Activated CD4-positive, alpha-beta T cell treated with anti-CD3 and anti-CD28 coated beads, Interleukin-2, amount 10 ng/mL, durations not matched to agents 24 days and 14 days (primary cell): ENCODE measurements at places on chromosomes 12 and 14.

DNA sequence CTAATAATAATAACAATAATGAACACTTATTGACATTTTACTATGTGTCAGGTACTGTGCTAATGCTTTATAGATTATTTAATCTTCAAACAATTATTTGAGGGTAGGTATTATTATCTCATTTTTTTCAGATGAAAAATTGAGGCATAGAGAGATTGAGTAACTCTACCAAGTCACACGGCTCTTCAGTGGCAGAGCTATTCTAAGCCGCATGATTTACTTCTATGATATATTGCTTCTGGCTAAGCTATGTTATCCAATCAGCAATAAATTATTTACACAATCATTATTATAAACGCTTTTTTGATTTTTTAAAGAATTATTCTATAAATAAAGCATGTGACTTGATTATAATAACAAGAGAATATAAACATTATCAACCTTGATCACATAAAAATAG, 80.0 kb downstream of the TMEM30B start:
- H3K4me1 ChIP-seq: no peaks in the 10 kb centered on the region
- no peak overlapping the region for H3K4me3 ChIP-seq
- no peak for DNase-seq
- peaks cover 45% of the 10 kb centered on the region for H3K27me3 ChIP-seq

DNA sequence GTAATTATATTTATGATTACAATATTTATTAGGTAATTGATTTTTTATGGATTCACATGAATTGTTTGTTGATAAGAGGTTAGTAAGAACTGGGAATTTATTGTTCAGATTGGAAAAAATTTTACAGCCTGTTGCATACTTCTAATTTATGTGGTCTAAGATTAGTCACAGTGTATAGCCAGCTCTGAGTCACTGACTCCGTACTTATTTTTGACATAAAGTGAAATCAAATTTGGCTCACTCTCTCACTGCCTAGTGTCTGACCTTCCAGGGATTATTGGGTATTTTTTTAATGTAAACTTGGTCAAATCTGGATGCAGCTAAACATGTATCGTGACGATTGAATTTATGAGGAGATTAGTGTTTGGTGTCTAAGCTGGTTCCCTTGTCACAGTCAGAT, 109.3 kb downstream of the PTPRQ start:
- no peaks in the 10 kb centered on the region for H3K27me3 ChIP-seq
- no peak overlapping the region for H3K27ac ChIP-seq
- no peaks in the 10 kb centered on the region for H3K36me3 ChIP-seq
- H3K4me3 ChIP-seq: no peak overlapping the region
- H3K4me1 ChIP-seq: no peaks in the 10 kb centered on the region
- DNase-seq: no peak

GRCh38 chr14:69876221-69876847, 2.9 kb upstream of the SMOC1 start:
- H3K27me3 ChIP-seq: peaks cover 42% of the 10 kb centered on the region
- H3K36me3 ChIP-seq: no peaks in the 10 kb centered on the region
- no peak for DNase-seq
- H3K4me1 ChIP-seq: no peaks in the 10 kb centered on the region
- H3K27ac ChIP-seq: no peak overlapping the region
- no peak overlapping the region for H3K4me3 ChIP-seq

- DNase-seq: no peak
- H3K36me3 ChIP-seq: no peaks in the 10 kb centered on the region
- H3K27ac ChIP-seq: no peak overlapping the region
- H3K4me3 ChIP-seq: no peak overlapping the region
These were observed 634.1 kb downstream of the FSCB start for GRCh38 chr14:43872752-43873655.

DNA sequence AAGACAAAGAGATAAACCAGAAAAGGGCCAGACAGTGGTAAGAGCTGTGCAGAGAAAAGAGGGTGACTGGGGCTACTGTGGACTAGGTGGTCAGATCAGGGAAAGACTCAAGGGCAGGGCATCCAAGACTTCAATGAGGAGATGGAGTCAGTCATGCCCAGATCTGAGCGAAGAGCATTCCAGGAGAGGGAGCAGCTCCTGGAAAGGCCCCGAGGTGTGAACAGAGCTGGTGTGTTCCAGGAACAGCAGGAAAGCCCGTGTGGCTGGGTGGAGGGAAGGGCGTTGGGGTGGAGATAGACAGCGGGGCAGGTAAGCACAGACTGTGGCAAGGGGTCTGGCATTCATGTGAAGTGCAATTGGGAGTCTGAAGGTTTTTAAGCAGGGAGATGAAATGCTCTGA, 16.8 kb downstream of the TTC7B start:
- H3K36me3 ChIP-seq: no peaks in the 10 kb centered on the region
- no peak for DNase-seq
- peaks cover 6% of the 10 kb centered on the region for H3K4me1 ChIP-seq
- no peaks in the 10 kb centered on the region for H3K27me3 ChIP-seq

GRCh38 chr14:93051600-93052546, 63.9 kb downstream of the ITPK1 start:
- peaks cover 4% of the 10 kb centered on the region for H3K4me1 ChIP-seq
- DNase-seq: no peak
- H3K27me3 ChIP-seq: no peaks in the 10 kb centered on the region
- H3K4me3 ChIP-seq: no peak overlapping the region
- no peaks in the 10 kb centered on the region for H3K36me3 ChIP-seq

- H3K27me3 ChIP-seq: peaks cover 14% of the 10 kb centered on the region
- H3K4me3 ChIP-seq: no peak overlapping the region
- H3K27ac ChIP-seq: no peak overlapping the region
- DNase-seq: peak; percentile 64
- H3K36me3 ChIP-seq: no peaks in the 10 kb centered on the region
These were observed 394.5 kb upstream of the ATP2B1 start for GRCh38 chr12:90102957-90103652.

GRCh38 chr12:45125997-45126396, 75.1 kb upstream of the DBX2 start:
- peaks cover 10% of the 10 kb centered on the region for H3K27me3 ChIP-seq
- no peak overlapping the region for H3K27ac ChIP-seq
- no peak for DNase-seq
- no peak overlapping the region for H3K4me3 ChIP-seq
- H3K4me1 ChIP-seq: no peaks in the 10 kb centered on the region

- no peak for DNase-seq
- H3K27me3 ChIP-seq: peaks cover 1% of the 10 kb centered on the region
- H3K4me3 ChIP-seq: no peak overlapping the region
- peaks cover 10% of the 10 kb centered on the region for H3K4me1 ChIP-seq
- no peak overlapping the region for H3K27ac ChIP-seq
- H3K36me3 ChIP-seq: no peaks in the 10 kb centered on the region
These were observed 21.2 kb upstream of the RNASE12 start for GRCh38 chr14:20612403-20612802.

DNA sequence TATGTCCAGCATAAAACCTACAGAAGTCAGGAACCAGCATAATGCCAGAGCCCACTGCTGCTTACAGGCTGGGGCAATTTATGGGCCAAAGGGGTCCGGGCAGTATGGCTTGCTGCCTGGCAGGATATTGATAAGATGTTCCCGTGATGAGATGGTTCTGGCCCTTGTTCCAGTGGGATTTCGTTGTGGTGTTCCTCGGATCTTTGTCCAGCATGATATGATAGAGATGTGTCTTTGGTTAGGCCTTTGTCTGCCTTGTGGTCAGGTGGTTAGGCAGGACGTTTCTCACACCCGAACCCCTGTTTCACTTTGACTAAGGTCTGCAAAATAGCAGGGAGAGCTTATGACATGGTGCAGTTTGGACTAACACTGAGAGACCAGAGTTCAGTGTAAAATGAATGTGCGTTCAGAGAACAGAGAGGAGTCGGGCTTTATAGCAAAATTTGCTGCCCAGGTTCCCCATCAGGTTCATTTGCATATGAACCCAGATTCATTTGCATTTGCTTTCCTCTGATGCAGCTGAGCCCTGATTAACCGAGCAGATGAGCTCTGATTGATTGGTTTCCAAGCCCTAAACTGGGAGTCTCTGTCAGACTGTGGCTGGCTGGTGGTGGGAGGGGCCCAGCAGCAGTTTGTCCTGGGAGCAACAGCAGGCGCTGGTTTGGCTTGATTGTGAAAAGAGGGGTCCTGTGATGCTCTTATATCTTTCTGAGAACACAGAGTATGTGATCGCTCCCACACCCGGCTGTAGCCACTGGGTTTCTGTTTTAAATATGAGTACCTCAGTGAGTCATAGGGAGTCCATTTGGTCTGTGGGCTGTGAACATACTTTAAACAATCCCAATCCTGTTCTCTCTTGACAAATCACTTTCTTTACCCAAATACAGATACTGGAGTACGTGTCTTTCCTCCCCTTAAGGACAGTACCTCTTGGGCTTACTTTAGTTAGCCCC, 156.3 kb upstream of the PZP start:
- no peaks in the 10 kb centered on the region for H3K36me3 ChIP-seq
- peak; percentile 81 for DNase-seq
- peaks cover 40% of the 10 kb centered on the region for H3K4me1 ChIP-seq
- peak overlapping the region; percentile 66 for H3K4me3 ChIP-seq
- peak overlapping the region; percentile 88 for H3K27ac ChIP-seq

- no peaks in the 10 kb centered on the region for H3K36me3 ChIP-seq
- H3K4me3 ChIP-seq: no peak overlapping the region
- no peak for DNase-seq
- no peak overlapping the region for H3K27ac ChIP-seq
- H3K4me1 ChIP-seq: no peaks in the 10 kb centered on the region
These were observed 18.9 kb downstream of the SLC25A21 start for GRCh38 chr14:37153483-37153882.

- peaks cover 71% of the 10 kb centered on the region for H3K4me1 ChIP-seq
- peak; percentile 68 for DNase-seq
- peak overlapping the region; percentile 98 for H3K27ac ChIP-seq
These were observed 98.4 kb downstream of the LGMN start for GRCh38 chr14:92649934-92650545.

- peaks cover 60% of the 10 kb centered on the region for H3K4me1 ChIP-seq
- H3K27ac ChIP-seq: peak overlapping the region; percentile 89
- H3K4me3 ChIP-seq: peak overlapping the region; percentile 73
- DNase-seq: no peak
These were observed 155.5 kb upstream of the CCND2 start for GRCh38 chr12:4118017-4118510.

- H3K27ac ChIP-seq: no peak overlapping the region
- peaks cover 84% of the 10 kb centered on the region for H3K36me3 ChIP-seq
- peaks cover 22% of the 10 kb centered on the region for H3K4me1 ChIP-seq
- no peaks in the 10 kb centered on the region for H3K27me3 ChIP-seq
These were observed 15.8 kb upstream of the OAS2 start for GRCh38 chr12:112962561-112962960.

DNA sequence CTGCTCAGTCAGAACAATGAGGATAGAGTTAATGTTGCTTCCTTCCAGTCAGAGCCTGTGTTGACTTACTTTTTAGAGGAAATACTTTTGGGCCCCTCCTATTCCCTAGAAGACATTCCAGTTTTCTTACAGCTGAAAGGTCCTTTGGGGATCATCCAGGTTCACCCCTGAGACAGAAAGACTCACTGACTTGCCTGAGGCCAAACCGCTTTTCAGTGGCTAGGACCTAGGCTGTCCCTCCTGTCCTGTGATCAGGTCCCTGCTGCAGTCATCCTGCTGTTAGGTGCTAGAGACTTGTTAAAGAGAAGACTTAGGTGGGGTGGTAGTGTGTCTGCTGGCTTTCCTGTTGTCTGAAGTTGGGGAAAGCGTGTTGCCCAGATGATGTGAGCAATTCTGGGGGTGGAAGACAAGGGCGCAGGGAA, 39.6 kb downstream of the SUSD6 start:
- peaks cover 18% of the 10 kb centered on the region for H3K36me3 ChIP-seq
- H3K27me3 ChIP-seq: no peaks in the 10 kb centered on the region
- peak; percentile 59 for DNase-seq
- peaks cover 77% of the 10 kb centered on the region for H3K4me1 ChIP-seq
- H3K4me3 ChIP-seq: peak overlapping the region; percentile 59

DNA sequence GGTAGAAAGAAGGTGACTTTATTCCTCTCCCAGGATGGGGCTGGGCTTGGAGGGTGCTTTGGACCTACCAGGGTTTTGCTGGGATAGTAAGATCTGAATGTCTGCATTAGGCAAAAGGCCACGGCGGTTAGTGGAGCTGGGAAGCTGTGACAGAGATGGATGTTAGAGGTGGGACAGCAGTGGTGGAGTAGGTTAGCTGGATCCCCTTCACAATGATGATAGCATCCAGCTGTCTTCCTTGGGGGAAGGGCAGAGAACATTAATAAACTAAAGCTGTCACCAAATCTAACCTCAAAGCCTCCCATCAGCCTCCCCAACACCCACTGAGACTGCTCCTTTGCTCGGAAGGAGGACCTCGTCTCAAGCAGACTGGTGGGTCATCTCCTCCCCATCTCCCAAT, 104.8 kb downstream of the GPATCH2L start:
- peaks cover under 1% of the 10 kb centered on the region for H3K27me3 ChIP-seq
- no peak for DNase-seq
- no peaks in the 10 kb centered on the region for H3K4me1 ChIP-seq
- no peak overlapping the region for H3K27ac ChIP-seq

DNA sequence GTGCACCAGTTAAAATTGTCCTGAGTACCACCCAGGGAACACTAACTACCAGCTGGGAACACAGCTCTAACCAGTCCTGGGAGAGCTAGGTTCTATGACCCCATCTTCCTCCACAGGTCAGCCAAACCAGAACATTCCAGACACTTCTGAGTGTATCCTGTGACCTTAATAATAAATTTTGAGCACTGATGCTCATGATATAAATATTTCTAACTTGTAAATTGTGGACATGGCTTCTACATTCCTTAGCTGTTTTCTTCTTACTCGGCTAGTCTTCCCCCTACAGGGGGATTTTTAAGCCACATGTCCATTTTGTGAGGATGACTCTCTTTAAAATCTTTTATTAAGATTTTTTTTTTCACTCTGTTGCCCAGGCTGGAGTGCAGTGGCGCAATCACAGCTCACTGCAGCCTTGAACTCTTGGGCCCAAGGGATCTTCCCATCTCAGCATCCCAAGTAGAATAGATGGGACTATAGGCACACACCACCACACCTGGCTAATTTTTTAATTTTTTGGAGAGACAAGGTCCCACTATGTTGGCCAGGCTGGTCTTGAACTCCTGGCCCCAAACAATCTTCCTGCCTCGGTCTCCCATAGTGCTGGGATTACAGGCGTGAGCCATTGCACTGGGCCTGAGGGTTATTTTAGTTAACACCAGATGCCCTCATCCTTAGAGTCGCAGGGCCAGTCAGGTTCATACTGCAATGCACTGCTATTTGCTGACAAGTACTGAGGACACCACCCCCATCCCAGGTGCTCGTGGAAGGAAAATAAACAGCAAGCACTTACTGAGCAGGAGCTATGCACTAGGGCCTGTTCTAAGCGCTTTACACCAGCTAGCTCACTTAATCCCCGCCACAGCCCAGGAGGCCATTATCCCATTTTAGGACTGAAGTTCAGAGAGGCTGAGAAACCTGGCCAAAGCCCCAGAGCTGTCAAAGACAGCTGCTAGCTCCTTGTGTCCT, 142.6 kb upstream of the NCOR2 start:
- DNase-seq: no peak
- peaks cover 11% of the 10 kb centered on the region for H3K27me3 ChIP-seq
- no peaks in the 10 kb centered on the region for H3K36me3 ChIP-seq
- H3K4me3 ChIP-seq: no peak overlapping the region
- peaks cover 16% of the 10 kb centered on the region for H3K4me1 ChIP-seq
- no peak overlapping the region for H3K27ac ChIP-seq

DNA sequence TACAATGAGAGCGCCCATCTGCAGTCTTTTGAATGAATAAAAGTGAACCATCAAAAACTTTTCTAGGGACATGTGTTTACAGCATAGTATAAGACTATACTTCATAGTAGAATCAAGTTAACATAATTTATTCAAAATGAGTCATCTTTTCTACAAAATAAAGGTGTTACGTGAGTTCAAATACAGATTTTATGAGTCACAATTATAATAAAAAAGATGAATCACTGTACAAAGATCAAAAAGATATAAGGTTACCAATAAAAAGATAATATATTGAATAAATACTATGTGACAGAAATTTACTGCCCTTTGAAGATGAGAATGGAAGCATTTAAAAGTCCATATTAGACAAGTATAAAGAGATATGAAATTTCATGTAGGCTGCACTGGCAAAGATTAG, 2.8 kb downstream of the MBIP start:
- H3K36me3 ChIP-seq: peaks cover 15% of the 10 kb centered on the region
- DNase-seq: no peak
- no peak overlapping the region for H3K27ac ChIP-seq
- peak overlapping the region; percentile 1 for H3K4me3 ChIP-seq
